Activated naive CD8-positive, alpha-beta T cell treated with anti-CD3 and anti-CD28 coated beads, Interleukin-2, amount 50 U/mL, for 24 hours (primary cell): ENCODE measurements at places on chromosomes 3 and 15.

DNA sequence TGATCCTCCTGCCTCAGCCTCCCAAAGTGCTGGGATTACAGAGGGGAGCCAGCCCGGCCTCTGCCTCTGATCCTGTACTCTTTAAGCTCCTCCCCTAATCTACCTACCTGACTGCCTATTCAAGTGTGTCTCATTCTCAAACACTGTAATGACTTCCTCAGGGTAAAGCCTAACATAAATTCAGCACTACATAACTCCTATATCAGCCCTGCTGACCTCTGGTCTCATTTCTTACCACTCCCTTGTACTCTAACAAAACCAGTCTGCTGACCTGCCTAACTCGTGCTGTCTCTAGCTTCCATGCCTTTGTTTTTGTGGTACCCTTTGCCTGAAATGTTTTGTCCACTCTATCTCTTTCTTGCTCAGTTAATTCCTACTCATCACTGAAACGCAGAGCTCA, 172.1 kb upstream of the IL12A start:
- no peak for DNase-seq

DNA sequence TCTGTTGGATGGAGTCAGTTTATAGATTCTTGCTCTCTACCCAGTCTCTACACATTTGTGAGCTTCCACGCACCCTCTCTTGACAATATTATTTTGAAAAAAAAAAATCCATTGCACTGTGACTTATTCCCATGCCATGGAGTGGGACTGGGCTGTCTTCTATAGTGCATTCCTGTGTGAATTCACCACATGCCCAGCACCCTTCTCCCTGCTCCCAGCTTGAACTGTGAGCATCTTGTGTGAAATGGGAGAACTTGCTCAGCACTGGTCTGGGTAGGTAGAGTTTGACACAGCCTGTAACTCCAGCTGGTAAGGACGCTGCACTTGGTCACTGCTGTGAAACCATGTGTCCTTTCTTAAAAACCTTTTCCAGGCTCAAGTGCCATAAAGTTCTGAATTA, 91.9 kb downstream of the ARNT2 start:
- DNase-seq = no peak

DNA sequence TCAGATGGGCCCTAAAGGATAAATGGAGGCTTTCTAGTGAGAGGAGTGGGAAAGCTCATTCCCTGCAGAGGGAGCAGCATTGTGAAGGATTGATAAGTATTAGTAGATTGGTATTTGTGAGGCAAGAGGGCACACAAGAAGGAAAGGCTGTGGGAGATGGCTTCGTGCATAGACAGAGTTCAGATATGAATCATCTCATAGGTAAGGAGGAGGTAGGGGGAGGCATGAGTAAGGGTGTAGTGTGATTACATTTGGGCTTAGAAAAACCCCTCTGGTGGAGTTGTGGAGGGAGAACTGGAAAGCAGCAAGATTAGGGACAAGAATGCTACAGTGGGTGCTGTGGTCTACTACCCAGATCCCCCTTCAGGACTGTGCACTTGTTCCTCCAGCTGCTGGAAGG, 29.6 kb downstream of the ONECUT1 start:
- no peak for DNase-seq

GRCh38 chr3:112736805-112737566, 96.0 kb upstream of the CCDC80 start:
- DNase-seq = no peak

- no peak for DNase-seq
Measured at GRCh38 chr3:68996356-68996995, 17.0 kb downstream of the EOGT start.

DNA sequence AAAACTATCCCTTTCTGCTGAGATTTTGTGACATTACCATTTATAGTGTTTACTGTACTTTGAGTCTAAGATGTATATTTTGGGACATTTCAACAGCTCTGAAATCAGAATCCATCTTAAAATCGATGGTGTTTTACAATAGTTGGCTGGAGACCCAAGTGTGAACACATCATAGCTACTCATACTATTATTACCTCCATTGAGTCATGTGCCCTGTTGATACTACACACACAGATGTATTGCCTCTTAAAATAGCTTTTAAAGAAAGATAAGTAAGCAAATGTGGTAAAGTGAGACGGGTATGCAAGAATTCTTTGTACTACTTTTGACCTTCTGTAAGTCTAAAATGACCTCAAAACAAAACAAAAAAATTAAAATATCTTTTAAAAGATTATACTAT, 6.7 kb downstream of the LMOD3 start:
- DNase-seq = no peak

DNA sequence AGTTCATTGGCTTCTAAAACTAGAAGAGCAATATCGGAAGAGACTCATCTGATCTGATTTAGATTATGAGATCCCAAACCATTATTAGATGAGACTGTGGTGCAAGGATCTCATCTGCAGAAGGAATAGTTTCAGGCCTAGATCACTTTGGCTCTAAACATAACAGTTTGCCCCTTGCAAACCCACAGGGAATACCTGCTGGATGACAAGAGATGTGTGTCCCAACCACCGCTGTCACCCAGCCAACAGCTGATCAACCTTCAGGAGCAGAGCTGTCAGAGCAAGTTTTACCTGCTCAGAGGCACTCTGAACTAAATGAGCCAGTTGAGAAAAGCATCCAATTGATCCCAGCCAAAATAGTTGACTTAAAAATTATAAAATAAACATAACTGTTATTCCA, 64.0 kb upstream of the ST3GAL6 start:
- no peak for DNase-seq

- DNase-seq = no peak
Measured at GRCh38 chr15:98899272-98900021, 108.1 kb downstream of the PGPEP1L start.

GRCh38 chr3:184565421-184566211, 4.0 kb downstream of the EPHB3 start:
- DNase-seq = no peak

DNA sequence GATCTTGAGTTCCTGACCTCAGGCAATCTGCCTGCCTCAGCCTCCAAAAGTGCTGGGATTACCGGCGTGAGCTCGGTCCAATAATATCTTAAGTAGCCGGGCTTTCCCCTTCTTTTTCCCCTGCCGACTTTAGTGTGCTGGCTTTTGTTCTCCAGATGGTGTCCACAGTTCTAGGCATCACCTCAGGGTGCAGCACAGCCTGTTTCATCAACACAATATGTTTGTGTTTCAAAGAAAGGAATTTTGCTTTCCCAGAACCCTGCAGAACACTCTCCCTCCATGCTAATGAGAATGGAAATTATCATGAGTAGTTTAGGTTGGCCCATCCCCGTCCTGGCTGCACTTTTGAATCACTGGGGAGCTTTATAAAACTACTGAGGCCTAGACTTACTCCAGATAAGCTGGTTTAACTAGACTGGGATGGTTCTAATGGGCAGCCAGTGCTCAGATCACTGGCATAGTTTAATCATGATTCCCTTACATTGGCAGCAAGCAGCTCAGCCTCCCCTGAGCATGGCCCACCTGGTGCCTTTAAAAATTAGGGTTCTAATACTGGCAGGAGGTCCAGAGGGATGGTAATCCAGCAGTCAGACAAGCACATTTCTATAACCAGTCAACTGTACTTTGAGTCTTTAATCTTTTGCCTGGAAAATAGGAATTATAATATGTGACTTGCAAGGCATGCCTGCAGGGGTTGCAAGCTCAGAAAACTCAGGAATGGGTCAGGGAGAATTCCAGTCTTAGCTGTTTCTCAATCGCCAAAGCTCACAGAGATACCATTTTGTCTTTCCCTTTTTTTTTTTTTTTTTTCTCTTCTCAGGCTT, 127.6 kb upstream of the RASGRP1 start:
- no peak for DNase-seq
